Activated T-helper 1 cell treated with anti-CD3 and anti-CD28 coated beads, Interleukin-12 subunit alpha, Interleukin-12 subunit beta, Interleukin-2, Interleukin-4 antibody, amounts not matched to agents 30 ng/mL and 10 ng/mL and 1 ng/mL, durations not matched to agents 14 hours and 24 hours and 36 hours (primary cell): ENCODE measurements at places on chromosomes 4 and X. TPM values are rescaled to one million over a fixed set of nuclear protein-coding genes. Genes with fewer than 3 reads are reported as not detected.

GRCh38 chr4:103934178-103934789 is 214.5 kb upstream of the TACR3 start:
- no peak for DNase-seq

The FABP2 gene
- total RNA-seq, result not detected in 2 replicates

GRCh38 chr4:147192679-147193078 is 247.0 kb upstream of the TTC29 start:
- no peak for DNase-seq

DNA sequence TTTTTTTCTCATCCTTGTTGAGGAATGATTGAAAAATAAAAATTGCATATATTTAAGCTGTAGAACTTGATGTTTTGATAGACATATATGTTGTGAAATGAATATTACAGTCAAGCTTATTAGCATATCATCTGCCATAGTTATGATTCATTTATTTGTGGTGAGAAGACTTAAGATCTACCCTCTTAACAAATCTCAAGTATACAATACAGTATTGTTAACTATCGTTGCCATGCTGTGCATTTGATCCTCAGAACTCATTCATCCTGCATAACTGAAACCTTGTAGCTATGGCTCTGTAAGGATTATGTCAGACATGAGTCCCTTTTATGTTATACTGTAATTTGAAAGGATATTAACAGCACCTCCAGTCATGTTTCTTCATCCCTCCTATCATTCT is 2045.3 kb downstream of the ARAP2 start:
- no peak for DNase-seq

- no peak for DNase-seq
Observed at GRCh38 chr4:52269761-52270160, 218.7 kb downstream of the SPATA18 start.

- no peak for DNase-seq
Observed at GRCh38 chr4:67725981-67726380, 25.0 kb upstream of the UBA6 start.

GRCh38 chr4:113888006-113888405 is 91.4 kb downstream of the ARSJ start:
- no peak for DNase-seq
